ENCODE measurements at places on chromosomes 6 and 20.

- no peak for DNase-seq
Observed at GRCh38 chr6:99013661-99014060, 65.9 kb upstream of the FBXL4 start.

DNA sequence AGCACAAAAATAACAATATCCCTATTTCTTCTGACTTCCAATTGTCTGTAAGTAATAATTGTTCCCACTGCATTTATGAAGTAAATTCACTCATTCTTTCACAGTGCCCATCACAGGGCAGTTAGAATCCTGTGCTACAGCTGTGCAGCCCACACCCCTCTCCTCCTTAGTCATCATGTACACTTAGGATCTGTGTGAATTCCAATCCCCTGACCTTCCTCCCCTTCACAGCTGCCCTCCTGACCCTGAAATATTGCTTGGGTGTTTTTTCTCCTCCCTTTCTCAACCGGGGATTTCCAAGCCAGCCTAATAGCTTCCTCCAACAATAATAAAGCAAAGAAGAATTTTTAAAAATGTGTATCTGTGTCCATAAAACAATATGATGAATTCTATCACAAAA lies 91.5 kb upstream of the BEND6 start:
- DNase-seq = no peak

DNA sequence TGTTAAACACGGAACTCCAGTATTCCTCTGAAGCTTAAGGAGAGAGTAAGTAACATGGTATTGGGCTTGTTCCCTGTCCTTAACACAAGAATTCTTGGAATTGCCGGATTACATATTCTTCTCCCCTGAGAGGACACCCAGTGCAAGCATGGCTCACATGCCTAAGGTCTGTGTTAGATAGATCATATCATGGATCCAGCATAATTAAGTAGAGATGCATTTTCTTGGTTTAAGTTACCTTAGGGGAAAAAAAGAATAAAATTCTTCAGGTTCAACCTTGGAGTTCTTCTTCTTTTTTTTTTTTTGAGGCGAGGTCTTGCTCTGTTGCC lies 53.9 kb downstream of the AKAP12 start:
- no peak for DNase-seq

DNA sequence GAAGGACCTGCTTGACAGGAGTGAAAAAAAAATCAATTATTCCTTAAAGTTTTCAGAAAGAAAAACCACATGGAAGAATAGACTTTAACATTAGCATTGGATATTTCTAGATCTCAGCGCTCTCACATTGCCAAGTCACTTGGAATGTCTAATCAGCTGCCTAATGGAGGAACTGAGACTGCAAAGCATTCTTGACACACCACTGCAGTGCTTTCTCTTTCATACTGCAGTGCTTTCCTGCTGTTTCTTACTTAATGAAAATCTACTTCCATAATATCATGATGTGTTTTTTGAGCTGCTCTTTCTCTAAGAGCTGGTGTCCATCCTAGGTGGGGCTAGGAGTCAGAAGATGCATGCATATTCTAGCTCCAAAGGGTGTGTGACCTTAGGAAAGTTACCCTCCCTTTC lies 20.4 kb upstream of the MCM3 start:
- no peak for DNase-seq

DNA sequence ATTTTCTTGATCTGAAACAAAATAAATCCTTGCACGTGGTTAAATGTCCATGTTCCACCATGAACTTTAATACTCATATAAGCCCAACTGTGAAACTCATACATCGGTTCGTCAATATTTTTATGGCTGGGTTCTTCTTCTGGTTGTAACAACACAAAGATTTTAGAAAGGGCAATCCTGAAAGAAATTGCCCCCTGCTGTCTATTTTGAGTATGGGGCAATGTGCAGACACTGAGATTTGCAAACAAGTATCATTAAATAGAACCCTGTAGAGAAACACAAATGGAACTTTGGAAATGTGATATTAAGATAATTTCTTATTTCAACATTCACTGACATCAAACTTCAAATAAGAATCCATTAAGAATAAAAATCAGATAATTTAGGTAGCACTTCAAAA lies 80.2 kb upstream of the PHACTR1 start:
- DNase-seq = no peak

DNA sequence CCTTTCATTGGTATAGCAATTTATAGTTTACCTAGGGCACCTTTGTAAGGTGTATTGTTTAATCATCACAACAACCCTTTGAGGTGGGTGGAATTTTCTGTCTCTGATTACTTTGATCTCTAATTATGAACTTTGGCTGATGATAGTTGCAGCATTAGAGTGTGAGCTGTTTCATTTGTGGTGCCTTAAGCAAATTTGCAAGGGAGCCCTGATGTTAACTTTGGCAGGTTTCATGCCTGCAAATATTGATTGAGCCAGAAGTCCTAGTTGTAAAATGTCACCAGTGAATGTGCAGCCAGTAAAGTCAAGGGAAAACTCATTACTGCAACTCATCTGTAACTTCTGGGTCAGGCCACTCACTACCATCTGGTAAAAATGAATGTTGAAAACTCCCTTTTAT lies 29.8 kb downstream of the CTNNBL1 start:
- no peak for DNase-seq

DNA sequence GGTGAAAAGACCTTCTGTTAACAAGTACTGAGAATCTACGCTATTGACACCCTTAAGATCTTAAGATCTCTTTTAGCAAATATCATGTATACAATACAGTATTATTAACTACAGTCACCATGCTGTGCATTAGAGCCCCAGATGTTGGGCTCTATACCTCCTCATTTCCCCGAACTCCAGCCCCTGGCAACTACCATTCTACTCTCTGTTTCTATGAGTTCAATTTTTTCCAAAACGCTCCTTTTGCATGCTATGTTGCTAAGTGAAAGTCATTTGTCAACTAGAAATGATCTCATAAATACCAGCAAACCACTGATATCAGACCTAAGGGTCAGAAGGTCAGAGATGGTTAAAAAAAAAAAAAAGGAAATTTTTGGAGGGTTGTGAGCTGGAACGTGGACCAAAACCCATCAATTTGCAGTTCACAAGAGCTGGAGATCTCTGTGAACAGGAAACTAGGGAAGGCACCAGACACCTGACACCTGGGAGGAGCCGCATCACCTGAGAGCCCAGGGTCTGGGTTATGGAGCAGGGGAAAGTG lies 122.0 kb upstream of the KCNK16 start:
- DNase-seq = no peak

DNA sequence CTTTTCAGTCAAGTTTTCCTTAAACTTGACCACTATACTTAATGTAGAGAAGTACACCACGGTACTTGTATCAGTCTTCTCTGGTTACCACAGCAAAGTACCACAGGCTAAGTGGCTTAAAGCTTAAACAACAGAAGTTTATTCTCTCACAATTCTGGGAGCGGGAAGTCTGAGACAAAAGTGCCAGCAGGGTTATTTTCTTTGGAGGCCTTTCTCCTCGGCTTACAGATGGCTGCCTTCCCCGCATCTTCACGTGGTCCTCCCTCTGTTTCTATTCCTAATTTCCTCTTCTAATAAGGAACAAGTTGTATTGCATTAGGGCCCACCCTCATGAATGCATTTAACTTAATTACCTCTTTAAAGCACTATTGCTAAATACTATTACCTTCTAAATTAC lies 258.0 kb downstream of the PLCB1 start:
- DNase-seq = no peak

DNA sequence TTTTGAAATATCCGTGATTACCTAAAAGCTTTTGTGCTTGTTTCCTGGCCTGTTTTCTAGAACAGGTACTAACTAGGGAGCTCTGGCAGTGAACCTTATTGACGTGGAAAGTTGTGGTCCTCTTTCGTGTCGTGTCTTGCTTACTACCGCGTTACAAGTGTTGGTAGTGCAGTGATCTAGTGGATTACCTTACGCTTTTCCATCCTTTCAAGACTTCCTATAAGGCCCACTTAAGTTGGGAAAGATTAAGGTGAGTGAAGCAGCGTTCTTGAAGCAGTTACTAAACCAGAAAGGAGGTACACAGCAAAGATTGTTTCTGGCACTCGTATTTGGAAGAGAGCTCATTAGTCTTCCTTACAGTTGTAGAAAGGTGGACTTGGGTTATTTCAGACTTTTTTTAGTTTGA lies 1.9 kb downstream of the PNRC1 start:
- no peak for DNase-seq

DNA sequence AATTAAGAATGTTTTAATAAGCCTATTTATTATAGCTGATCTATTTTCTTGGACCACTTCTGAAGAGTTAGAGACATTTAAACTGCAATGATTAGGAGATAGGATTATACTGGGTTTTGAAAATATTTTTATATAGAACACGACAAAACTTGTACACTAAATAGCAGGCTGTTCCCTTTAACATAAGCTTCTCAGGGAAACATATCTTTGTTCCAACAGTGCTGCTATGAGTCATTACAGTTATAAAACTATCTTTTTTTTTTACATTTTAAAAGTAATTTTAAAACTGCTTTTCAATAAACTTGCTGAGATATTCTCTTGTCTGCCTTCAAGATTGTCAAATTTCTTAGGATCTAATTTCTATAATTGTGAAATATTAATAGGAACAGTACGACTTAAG lies 389.1 kb downstream of the ARHGAP18 start:
- DNase-seq = no peak

GRCh38 chr6:40896696-40897095 lies 142.3 kb downstream of the UNC5CL start:
- DNase-seq = no peak

DNA sequence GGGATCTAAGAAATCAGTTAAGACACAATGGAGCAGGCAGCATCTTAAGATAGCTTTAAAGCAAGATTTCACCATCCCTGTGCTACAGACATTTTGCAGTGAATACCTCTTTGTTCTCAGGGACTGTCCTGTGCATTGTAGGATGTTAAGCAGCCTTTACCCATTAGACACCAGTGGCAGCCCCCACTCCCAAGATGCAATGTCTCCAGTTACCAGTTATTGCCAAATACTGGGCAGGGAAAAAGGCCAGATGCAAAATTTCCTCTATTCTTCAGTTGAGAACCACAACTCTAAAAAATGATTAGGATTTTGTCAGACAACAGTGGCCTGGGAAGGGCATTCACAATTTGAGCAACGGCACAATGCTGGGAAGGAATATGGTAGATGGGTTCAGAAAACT lies 6.1 kb downstream of the FBXO5 start:
- DNase-seq = no peak

GRCh38 chr6:163897669-163898068 lies 483.2 kb downstream of the QKI start:
- DNase-seq = no peak

DNA sequence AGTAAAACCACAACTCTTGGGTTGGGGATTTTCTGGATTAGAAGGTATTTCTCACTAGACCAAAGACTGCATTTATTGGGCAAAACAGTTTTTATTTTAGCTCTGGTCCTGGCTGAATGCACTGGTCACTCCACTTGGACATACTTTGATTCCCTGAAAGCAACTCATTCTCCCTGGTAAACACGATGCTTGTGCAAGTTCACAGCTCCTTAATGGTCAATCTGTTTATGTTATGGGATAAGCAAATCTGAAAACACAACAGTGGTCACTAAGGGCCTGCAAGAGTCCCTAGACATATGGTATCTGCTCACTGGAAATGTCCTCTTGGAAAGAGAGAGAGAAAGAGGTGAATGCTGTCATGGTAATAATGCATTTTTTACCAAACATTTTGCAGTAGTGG lies 559.8 kb downstream of the CDH26 start:
- DNase-seq = no peak

GRCh38 chr6:33276864-33277662 lies at the start of gene B3GALT4:
Gene B3GALT4, plus strand, starts transcription at chr6:33277123. Its CDS starts 297 bp downstream, at chr6:33277420.
- peak; percentile 54 for DNase-seq

DNA sequence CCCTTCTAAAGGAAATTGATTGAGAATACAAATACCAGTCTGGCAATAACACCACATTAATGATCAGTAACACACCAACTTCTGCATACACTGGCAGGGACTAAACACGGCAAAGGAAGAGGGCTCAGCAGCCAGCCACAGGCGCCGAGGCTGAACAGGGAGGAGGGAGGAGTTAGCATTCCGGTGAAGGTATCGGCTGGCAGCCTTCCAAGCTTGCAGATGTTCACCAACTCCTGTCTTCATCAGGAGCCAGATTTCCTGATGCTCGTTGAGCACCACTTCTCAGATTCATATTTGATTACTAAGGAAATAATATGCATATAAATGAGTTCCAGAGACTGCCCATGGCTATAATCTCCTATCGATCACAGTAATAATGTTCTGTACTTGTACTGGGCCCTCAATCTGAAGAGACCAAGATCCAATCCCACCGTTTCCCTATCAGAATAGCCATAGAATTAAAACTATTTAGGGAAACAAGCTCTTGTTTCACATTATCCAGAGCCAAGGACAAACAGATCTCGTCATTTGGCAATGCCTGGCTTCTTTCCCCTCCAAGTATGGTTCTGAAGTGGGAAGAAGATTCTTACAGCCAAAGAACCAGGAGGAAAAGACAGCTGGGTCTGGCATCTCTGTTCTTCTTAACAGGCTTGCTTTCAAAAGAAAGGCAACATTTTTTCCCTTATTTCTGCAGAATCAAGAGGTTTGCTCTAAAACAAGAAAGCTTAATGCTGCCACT lies 42.2 kb downstream of the GFOD1 start:
- DNase-seq = no peak

GRCh38 chr20:48530957-48531356 lies 296.8 kb downstream of the PREX1 start:
- no peak for DNase-seq

- no peak for DNase-seq
Observed at GRCh38 chr20:13644010-13644409, 5.3 kb upstream of the TASP1 start.

DNA sequence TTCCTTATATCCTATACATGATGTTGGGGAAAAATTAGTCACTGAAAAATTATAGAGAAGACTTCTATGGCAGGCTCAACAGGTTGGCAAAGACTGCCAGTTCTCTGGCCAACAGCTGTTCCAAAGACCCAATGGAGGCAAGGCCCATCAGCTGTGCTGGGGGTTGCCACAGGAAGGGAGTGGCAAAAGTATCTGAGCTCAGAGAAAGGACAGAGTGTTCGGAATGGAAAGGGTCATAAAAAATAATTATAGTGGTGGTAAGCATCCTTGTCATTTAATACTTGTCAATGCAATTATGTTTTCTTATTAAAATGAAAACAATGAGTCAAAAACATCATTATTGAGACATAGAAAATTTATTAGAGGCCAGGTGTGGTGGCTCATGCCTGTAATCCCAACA lies 36.1 kb downstream of the FASTKD5 start:
- no peak for DNase-seq

DNA sequence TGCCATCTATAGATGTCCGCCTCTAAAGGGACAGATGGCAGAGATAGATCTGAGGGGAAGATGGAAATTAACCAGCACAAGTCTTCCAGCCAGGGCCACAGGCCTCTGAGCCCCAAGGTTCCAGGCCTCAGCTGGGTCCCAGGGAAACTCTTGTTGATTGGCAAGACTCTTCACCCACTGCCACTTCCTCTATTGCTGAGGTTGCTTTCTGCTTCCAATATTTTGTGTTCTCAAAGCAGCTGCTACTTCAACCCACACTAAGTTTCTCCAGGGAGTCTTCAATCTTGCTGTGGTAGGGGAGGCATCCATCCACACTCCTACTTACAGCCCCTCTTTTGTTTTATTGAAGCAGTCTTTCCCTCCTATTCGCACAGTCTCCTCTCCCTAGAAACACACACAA lies 36.4 kb upstream of the SASH1 start:
- DNase-seq = no peak

GRCh38 chr6:44341095-44341890 lies 1.2 kb upstream of the SPATS1 start:
- no peak for DNase-seq

GRCh38 chr6:107540465-107540857 lies 50.5 kb downstream of the SOBP start:
- no peak for DNase-seq

- DNase-seq = no peak
Observed at GRCh38 chr6:138572885-138573284, 73.6 kb upstream of the NHSL1 start.

GRCh38 chr6:106199331-106199730 lies 113.2 kb downstream of the PRDM1 start:
- no peak for DNase-seq
